ENCODE measurements at places on chromosomes 11 and 22. TPM values are rescaled to one million over a fixed set of nuclear protein-coding genes. Genes with fewer than 3 reads are reported as not detected.

CNTN5 gene
- 0.78 TPM for total RNA-seq

ZNF280B gene
- total RNA-seq, result 1.6 TPM

LRRC32 gene
- total RNA-seq, result 0.46 TPM

LRP4 gene
- total RNA-seq, result 15.2 TPM

MMP27 gene
- total RNA-seq, result not detected

UBASH3B gene
- total RNA-seq, result 31.6 TPM

SYT12 gene
- total RNA-seq, result 0.03 TPM

SUSD2 gene
- not detected for total RNA-seq

HTR3B gene
- total RNA-seq, result not detected

HSPB2 gene
- total RNA-seq, result 2.9 TPM

BDNF gene
- total RNA-seq, result 1.3 TPM

KCNK4 gene
- total RNA-seq, result not detected

THAP7 gene
- 75.9 TPM for total RNA-seq

MACROD1 gene
- 42.9 TPM for total RNA-seq

GRCh38 chr11:132158091-132158490 lies 787.7 kb downstream of the NTM start:
- DNase-seq, result peak; percentile 0

- DNase-seq, result no peak
Observed at GRCh38 chr11:35794333-35794732, 131.8 kb downstream of the TRIM44 start.

DNA sequence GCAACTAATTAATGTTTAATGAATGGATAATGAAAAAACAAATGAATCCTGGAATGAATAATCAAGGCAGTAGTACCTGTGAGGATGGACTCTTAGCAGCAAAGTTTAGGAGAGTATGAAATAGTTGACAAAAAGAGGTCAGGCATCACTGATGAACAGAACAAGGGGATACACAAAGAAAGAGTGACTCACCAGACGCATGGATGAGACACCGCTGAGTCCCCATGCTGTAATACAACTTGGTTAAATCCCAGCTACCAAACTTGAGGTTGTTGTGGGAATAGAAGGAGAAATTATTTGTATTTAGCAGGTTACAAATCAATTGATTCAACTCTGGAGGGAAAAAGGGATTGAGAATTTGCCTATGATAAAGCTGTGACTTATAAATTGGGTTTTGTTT lies 976.9 kb upstream of the TENM4 start:
- no peak for DNase-seq

DNA sequence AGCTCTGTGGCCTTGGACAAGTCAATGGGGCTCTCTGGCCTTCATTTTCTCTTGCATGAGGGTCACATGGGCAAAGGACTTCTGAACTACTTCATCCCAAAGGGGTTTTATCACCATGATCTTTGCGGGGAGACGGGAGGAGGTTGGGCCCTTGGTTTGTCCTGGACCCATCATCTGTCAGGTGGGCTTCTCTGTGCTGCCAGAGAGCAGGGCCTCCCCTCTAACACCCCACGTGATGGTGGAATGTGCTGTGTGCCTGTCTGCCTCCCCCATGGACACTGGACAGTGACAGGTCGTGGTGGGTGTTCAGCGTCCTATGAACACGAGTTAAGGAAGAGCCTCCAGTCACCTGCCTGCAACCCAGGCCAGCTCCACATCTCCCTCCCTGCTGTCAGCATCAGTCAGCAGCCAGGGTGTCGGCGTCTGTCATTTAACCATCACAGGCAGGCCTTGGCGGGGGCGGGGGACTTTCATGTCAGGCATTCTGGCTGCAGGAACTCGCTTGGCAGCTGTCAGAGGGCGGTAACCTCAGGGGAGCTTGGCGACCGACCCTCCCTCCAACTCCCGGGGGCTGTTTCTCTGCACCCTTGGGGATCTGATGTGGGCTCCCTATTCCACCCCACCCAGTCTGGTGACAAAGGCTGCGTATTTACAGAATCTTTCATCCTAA lies 2.6 kb upstream of the SUN2 start:
- DNase-seq, result no peak

GRCh38 chr11:43327987-43328386 lies 16.2 kb downstream of the API5 start:
- DNase-seq, result peak; percentile 10

- no peak for DNase-seq
Observed at GRCh38 chr22:26545385-26545784, 33.1 kb upstream of the TFIP11 start.

GRCh38 chr11:17861036-17861755 lies 126.6 kb downstream of the KCNC1 start:
- no peak for DNase-seq

DNA sequence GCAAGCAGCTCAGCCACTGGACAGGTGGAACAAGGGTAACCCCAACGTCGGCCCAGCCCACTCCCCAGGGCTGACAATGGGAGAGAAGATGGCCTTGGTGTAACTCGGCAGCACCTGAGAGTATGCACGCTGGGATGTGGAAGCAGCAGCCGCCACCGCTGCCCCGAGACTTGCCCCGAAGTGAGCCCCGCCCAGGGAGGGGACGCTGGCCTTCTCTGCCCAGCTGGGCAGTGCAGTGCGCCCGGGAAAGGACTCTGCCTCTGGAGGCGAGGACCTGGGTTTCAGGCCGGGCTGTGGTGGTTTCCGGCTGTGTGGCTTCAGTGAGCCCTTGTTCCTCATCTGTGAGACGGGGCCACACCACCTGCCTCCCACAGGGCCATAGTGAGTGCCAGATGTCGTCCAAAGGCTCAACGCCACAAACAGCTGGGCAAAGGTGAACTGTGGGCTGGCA lies 8.6 kb upstream of the POLDIP3 start:
- DNase-seq, result no peak

DNA sequence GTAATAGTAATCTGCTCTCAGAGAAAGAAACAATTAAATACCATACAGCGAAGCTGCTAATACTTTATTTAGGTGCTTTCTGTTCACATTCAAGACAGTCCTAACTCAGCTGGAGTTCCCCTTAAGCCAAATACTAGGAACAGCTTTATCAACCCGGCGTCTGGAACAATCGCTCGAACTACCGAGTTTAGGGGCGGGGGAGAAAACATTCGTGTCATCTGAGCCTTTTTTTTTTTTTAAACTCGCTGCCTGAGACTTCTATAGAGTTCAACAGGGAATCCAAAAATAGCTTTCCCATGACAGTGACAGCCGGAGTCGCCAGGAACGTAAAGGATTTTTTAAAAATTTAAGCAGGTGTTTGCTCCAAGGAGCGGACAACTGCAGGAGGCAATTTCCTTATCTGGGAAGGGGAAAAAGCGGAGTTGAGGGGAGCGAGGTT lies 852 bp downstream of the TRAF6 start:
- DNase-seq, result peak; percentile 29

- no peak for DNase-seq
Observed at GRCh38 chr22:48802576-48802975, 1025.1 kb downstream of the BRD1 start.

GRCh38 chr22:36185828-36186624 lies 15.6 kb downstream of the APOL4 start:
- no peak for DNase-seq

- no peak for DNase-seq
Observed at GRCh38 chr22:39725351-39726035, 154.9 kb downstream of the CACNA1I start.

- DNase-seq, result no peak
Observed at GRCh38 chr11:97607291-97608000, 1217.6 kb downstream of the JRKL start.

DNA sequence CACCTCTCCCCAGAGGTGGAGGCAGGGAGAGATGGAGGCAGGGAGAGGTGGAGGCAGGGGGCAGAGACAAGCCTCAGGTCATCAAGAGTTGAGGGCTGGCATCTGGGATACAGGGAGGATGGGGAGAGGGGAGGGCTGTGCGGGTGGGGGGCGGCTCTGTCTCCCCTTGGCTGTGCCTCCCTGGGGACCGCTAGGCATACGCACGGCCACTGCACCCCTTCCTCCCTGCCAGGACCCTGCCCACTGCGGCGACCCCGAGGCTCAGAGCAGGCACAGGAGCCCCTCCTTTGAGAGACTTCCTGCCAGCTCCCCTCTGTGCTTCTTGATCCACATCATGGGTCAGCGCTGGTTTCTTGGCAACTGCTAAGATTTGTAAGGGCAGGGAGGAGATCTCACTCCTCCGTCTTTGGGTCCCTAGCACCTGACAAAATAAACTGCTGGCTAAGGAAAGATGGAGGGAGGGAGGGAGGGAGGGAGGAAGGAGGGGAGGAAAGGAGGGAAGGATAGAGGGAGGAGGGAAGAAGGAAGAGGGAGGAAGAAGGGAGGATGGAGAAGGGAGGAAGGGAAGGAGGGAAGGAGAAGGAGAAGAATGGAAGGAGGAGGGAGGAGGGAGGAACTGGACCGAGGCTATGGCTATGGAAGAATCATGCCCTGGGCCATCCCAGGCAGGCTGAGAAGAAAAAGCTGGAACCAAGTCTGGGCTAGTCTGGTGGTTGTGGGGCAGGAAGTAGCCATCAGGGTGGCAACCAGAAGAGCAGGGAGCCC lies 18.5 kb downstream of the PRR33 start:
- peak; percentile 26 for DNase-seq

GRCh38 chr11:89175796-89176195 lies 1.9 kb upstream of the TYR start:
- no peak for DNase-seq

GRCh38 chr22:44284711-44285110 lies 28.0 kb downstream of the SHISAL1 start:
- DNase-seq, result no peak

- DNase-seq, result no peak
Observed at GRCh38 chr11:118004543-118005223, 18.5 kb downstream of the IL10RA start.

Data from Caki2 (cell line).